ENCODE measurements at places on chromosomes 5 and 9. TPM values are rescaled to one million over a fixed set of nuclear protein-coding genes. Genes with fewer than 3 reads are reported as not detected.

- ATAC-seq: no peak
These were observed 29.1 kb downstream of the FOCAD start for GRCh38 chr9:20713172-20713571.

GRCh38 chr9:36874921-36875320 lies 159.1 kb downstream of the PAX5 start:
- no peak for ATAC-seq

DNA sequence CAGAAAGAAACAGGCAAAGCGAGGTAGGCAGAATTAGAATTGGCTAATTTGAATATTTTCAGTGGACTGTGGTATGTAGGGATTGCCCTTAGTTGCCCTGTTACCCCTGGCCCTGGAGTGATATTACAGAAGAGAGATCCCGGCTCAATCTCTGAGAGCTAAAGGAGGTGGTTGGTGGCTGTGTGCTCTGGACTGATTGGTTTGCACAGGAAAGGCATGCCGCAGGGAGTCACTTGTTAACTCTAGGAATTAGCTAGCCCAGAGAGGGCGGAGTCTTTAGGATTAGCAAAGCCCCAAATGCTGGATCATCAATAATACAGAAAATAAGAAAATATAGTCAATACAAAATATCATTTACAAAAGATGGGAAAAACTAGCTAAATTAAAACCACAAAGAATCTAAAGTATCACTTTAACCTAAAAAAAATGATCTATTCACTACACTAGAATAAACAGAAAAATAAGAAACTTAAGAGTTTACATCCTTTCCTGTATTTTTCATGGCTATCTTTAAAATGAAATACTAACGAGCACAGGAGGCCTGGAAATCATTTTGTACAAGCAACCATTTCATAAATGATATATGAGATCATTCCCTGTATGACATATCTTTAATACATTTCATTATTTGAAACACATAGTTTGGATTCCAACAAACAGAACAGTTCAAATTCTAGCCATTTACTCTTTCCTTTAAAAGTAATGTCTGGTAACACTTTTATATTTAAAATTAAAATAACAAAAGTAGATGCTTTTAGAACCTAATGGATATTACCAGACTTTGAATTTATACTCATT lies 71.1 kb downstream of the GNAQ start:
- ATAC-seq: no peak

ANKDD1B gene
- total RNA-seq: 0.28 TPM

PSD2 gene
- total RNA-seq: not detected

ANKRD34B gene
- not detected for total RNA-seq
